CD4-positive, alpha-beta T cell (primary cell): ENCODE measurements at places on chromosomes 13 and 19. TPM values are rescaled to one million over a fixed set of nuclear protein-coding genes. Genes with fewer than 3 reads are reported as not detected.

The MBD3L5 gene
- not detected for total RNA-seq

The KBTBD7 gene
- total RNA-seq: 3.1 TPM

The IGFLR1 gene
- total RNA-seq: 40.3 TPM

The SIGLEC7 gene
- total RNA-seq: 0.20 TPM

The CEACAM3 gene
- not detected for total RNA-seq

The GRIK5 gene
- 0.75 TPM for total RNA-seq

The RDH13 gene
- total RNA-seq: 8.8 TPM

The THSD8 gene
- total RNA-seq: not detected

The FCAR gene
- 0.96 TPM for total RNA-seq

The SIGLEC12 gene
- total RNA-seq: not detected

The GAPDHS gene
- total RNA-seq: not detected

The CRB3 gene
- 7.9 TPM for total RNA-seq

The TBXA2R gene
- 0.47 TPM for total RNA-seq

The PSMC4 gene
- 61.3 TPM for total RNA-seq

The ZFP30 gene
- total RNA-seq: 3.7 TPM

The P2RY11 gene
- total RNA-seq: 88.5 TPM

The C19orf38 gene
- total RNA-seq: 2.1 TPM

The PRSS57 gene
- total RNA-seq: not detected

The MAST1 gene
- total RNA-seq: 0.22 TPM

The SPRED3 gene
- total RNA-seq: 1.6 TPM

The MRPL57 gene
- 10.0 TPM for total RNA-seq

The MYH14 gene
- total RNA-seq: not detected

The ADM5 gene
- total RNA-seq: 2.5 TPM
